Kidney glomerular epithelial cell (primary cell): ENCODE measurements at places on chromosomes 3 and 15.

- DNase-seq, result no peak
These were observed 16.9 kb upstream of the CORO2B start for GRCh38 chr15:68561901-68562300.

GRCh38 chr15:67403428-67404154 is 117.3 kb upstream of the C15orf61 start:
- no peak for DNase-seq

GRCh38 chr15:39156166-39156565 is 424.7 kb upstream of the THBS1 start:
- no peak for DNase-seq

GRCh38 chr15:31330111-31330785 is 3.6 kb downstream of the KLF13 start:
- DNase-seq, result no peak

DNA sequence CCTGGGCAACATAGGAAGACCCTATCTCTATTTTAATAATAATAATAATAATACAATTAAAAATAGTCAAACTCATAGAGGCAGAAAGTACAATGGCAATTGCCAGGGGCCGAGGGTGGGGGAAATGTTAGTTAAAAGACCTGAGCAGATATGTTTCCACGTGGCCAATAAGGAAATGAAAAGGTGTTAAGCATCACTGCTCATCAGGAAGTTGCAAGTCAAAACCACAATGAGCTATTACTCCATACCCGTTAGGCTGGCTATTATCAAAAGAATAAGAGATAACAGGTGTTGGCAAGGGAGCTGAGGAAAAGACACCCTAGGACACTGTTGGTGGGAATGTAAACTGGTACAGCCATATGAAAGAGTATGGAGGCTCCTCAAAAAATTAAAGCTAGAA is 60.4 kb upstream of the PRSS50 start:
- no peak for DNase-seq

DNA sequence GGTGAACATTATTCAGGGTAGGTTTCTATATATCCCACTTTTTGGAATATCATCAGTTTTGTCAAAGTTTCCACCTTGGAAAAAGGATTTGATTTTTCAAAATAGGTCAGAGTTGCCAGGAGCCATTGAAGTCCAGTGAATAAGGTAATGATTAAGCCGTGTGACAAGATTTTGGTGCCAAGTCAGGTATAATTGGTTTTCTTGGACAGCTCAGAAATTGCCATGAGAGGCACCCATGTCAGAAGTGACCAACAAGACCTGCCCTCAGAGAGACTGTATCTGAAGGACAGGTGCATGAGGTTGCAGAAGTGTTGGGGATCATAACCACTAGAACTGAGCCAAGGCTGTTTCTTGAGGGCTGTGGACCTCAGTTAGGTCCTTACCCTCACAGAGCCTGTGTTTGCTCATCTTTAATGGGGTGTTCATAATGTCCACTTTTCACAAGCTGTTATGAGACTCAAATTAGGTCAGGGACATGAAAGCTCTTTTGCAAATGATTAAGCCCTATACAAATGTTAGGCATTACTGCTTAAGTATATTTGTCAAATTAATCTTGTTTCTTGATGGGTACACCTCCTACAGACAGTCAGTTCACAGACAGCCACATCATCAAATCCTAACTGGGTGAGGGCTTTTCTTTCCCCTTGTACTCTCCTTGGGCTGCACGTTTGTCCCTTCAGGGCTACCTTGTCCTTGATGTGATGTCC is 32.3 kb downstream of the CASR start:
- no peak for DNase-seq

GRCh38 chr15:60957111-60957510 is 272.0 kb downstream of the RORA start:
- DNase-seq, result no peak

DNA sequence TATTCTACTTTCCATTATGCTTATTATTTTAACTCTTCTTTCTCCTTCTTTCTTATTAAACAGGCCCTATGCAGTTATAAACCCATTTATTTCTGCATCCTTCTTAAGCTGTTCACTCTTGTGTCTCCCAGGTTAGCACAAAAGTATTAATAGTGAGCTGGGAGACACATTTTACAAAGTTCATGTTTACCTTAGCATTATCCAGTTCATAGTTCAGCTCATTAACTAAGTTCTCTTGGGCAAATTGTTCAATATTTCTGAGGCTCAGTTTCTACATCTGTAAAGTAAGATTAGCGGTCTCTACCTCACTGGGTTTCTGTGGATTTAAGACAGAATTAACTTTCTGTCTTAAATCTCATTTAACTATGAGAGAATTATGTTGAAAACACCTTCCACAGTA is 31.2 kb upstream of the UMPS start:
- no peak for DNase-seq

GRCh38 chr15:99895956-99896311 is 162.7 kb upstream of the LYSMD4 start:
- DNase-seq, result no peak

- DNase-seq, result peak; percentile 84
These were observed at the start of gene ITGB5 for GRCh38 chr3:124887177-124887931. Gene ITGB5 (minus strand): TSS chr3:124887365. CDS start chr3:124887000, 365 bp downstream.

- DNase-seq, result no peak
These were observed 39.1 kb upstream of the PHLDB2 start for GRCh38 chr3:111819927-111820326.

DNA sequence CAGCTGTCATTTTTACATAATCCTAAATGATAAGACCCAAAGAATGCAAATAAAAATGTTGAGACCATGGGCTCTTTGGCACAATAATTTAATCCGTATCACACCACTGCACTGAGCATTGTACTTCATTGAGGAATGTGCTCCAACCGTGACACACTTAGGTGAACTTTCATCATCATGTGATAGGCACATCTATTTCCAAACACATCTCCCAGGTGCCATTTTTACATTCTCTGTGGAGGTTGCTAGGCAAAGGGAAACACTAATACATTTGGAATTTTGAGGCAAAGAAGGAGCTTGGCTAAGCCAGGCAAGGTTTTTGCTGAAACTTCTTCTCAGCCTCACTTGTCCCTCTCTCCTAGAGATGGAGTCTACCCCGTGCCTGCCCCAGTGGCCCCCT is 68.7 kb downstream of the LRTM1 start:
- DNase-seq, result peak; percentile 72

DNA sequence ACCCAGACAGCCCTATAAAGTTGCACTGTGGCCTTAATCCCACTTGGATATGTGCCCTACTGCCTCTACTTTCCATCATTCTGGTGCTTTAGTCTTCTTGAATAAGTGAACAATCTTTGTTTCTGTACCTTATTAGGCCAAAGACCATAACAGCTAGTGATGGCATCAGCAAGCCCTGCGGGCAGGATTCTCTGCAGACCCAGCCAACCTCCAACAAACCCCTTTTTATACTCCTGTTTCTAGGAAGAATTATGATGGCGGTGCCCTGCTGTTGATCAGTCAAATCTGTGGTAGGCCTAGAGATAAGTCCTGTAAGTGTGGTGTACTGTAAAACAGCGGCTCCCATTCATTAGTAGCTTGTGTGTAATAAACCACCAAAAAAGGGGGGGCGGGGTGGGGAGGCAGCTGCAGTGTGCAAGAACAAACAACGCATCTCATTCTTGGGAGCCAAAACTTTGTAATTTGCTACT is 40.5 kb downstream of the SOX2 start:
- DNase-seq, result no peak

- DNase-seq, result peak; percentile 69
These were observed 3.8 kb upstream of the SLMAP start for GRCh38 chr3:57752307-57752706.

GRCh38 chr3:149638228-149639092 is 19.4 kb downstream of the WWTR1 start:
- DNase-seq, result no peak

GRCh38 chr15:51244423-51244869 is 94.0 kb downstream of the CYP19A1 start:
- DNase-seq, result no peak

GRCh38 chr3:178392511-178392926 is 143.7 kb upstream of the KCNMB2 start:
- DNase-seq, result no peak

DNA sequence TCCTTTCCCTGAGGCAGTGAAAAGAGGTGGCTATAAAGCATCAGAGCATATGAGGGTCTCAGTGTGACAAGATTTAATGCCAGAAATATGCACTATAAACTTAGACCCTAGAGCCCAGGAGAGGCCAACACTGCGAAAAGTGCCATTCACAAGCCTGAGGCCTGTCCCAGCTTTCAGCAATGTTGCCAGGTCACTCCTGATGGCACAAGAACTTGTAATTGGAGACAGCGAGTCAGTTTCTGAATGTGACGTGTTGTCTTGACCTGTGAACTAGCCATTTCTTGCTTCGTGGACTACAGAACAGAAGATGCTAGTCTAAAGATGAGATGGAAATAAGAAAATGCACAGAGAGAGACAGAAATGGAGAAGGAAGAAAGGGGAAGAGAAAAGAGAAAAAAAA is 87.9 kb downstream of the WDR72 start:
- no peak for DNase-seq

GRCh38 chr15:44682211-44682610 is 18.7 kb upstream of the SPG11 start:
- no peak for DNase-seq

- no peak for DNase-seq
These were observed 5.1 kb downstream of the ANP32A start for GRCh38 chr15:68815598-68815997.

DNA sequence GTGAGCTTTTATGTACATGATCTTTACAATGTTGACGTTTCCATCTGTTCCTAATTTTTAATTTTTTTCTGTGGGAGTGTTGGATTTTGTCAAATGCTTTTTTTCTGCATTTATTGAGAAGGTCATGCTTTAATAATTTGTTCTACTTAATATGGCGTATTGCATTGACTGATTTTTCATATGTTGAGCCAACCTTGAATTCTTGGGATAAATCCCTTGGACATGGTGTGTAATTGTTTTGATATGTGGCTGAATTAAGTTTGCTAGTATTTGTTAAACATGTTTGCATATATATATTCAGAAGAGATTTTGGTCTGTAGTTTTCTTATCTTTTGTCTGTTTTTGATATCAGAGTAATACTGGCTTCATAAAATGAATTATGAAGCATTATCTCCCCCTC is 256.7 kb downstream of the EDEM1 start:
- no peak for DNase-seq

- no peak for DNase-seq
These were observed 27.8 kb downstream of the PPCDC start for GRCh38 chr15:75051191-75051608.

DNA sequence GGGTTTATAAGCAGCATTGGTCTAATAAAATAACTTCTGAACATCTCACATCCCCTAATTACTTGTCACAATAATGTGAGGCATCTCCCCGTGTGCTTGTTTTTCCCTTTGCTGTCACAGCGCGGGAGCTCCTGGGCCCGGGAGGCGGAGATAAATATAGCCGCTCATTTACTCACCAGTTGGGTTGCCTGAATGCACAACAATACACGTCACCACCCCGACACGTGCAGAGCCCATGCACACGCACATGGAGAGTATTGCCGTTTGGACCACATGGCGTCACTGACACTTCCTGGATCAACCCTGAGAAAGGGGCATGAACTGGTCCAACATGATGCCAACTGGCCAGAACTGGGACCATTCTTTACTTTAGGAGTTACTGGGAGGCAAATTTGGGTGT is 76.2 kb downstream of the MRPL46 start:
- no peak for DNase-seq

DNA sequence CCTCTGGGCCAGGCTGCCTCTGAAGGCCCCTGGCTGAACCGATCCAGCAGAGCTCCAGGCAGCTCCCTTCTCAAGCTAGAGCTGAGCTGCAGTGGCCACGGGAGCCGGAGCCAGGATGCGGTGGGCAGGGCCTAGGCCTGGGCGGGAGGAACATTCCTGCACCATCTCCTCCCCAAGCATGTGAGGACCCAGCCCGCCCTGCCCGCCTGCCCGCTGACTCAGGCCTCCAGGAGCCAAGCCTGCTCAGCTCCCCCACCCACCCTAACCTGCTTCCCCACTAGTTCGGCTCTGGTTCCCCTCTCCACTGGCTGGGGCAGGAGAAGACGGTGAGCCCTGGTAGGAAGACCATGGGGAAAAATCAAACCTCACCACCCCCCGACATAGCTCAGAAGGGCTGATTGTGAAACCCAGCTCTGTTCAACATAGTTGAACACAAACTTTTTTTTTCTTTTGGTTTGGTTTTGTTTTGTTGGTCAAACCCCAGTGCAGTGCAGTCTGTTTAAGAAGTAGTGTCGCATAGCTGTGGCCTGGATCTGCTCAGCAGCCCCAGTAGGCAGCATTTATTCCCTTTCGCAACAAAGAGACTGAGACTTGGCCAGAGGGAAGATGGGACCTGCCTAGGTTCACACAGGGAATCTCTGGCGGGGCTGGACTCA is 13.5 kb downstream of the SNX33 start:
- peak; percentile 82 for DNase-seq

GRCh38 chr3:9180764-9181117 is 68.7 kb downstream of the SRGAP3 start:
- DNase-seq, result no peak
